HAP-1 (cell line): ENCODE measurements at places on chromosomes 12 and 14.

- no peak for DNase-seq
Observed at GRCh38 chr14:83467811-83468210, 1934.2 kb upstream of the SEL1L start.

DNA sequence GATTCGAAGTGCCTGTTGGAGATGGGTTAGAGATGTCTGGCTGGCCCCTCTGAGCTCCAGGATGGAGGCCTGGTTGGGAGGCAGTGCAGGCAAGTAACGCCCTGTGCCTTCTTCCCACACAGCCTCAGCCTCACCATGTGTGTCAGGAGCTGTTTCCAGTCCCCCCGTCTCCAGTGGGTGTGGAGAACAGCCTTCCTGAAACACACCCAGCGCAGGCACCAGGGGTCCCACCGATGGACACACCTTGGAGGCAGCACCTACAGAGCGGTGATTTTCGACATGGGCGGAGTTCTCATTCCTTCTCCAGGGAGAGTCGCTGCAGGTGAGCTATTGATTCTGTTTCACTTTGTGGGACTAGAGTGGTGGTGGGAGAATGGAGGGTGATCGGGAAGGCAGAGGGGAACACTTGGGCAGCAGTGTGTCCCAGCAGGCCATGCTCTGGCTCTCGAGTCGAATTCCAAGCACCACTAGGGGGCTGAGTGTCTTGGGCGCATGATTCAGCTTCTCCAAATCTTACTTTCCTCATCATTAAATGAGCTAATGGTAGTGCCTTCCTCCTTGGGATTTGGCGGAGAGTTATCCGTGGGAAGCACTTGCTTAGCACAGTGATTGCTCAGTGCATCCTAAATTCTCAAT, 6.8 kb downstream of the ACAD10 start:
- no peak for DNase-seq

- peak; percentile 25 for DNase-seq
Observed at GRCh38 chr14:23365732-23366425, 907 bp upstream of the EFS start.

GRCh38 chr12:93720559-93720958, 43.4 kb downstream of the CRADD start:
- no peak for DNase-seq

- no peak for DNase-seq
Observed at GRCh38 chr14:73797543-73798265, 53.9 kb upstream of the PTGR2 start.

DNA sequence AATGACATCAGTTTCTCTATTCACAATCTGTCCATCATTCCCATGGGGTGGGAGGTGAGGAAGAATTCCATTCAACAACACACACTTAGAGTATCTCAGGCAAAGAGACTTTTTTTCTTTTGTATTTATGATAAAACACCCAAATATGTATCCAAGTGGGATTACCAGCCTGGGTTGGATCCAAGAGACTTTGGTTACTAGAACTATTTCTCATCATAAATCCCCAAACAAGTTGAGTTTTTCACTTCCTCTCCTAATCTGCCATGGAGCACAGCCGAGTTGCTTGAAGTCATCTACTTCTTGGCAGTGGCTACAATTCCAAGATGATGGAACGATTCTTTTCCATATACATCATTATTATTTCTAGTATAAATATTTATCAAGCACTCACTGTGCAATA, 209.2 kb upstream of the HMGA2 start:
- DNase-seq = no peak

DNA sequence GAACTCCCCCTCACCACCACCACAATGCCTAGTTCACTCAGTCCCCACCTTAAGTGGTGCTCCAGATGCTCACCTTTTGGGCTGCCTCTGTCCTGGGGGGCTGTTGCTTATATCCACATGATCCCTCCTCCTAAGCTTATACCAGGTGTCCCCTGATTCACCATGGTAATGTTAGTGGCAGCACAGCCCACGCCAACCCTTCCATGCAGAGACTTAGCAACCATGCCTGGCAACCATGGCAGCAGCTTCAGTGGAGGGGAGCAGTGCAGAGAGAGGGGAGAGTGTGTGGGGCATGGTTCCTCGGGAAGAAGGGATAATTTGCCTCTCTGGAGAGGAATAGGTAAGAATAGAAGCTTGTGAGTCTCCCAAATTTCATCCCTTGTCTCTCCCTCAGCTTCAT, 1.2 kb upstream of the DDN start:
- DNase-seq = no peak

- DNase-seq = no peak
Observed at GRCh38 chr14:48726080-48726642, 860.0 kb downstream of the RPS29 start.

DNA sequence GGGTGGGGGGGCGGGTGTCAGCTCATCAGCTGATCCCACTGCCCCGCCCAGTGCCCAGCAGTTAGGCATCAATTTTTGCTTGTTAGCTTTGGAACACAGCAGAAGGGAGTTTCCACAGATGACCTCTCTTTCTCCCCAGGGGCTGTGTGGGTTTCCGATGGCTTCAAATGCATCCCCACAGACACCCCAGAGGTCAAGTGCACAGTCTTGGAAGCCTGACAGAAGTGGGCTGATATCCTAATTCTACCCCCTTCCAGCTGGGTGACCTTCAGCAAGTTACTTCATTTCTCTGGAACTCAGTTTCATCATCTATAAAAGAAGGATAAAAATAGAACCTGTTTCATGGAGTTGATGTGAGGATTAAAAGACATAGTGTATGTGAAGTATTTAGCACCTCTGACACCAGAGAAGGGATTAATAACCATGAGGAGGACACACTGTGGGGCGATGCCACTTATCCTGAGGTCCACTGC, 22.0 kb downstream of the TTC9 start:
- no peak for DNase-seq

DNA sequence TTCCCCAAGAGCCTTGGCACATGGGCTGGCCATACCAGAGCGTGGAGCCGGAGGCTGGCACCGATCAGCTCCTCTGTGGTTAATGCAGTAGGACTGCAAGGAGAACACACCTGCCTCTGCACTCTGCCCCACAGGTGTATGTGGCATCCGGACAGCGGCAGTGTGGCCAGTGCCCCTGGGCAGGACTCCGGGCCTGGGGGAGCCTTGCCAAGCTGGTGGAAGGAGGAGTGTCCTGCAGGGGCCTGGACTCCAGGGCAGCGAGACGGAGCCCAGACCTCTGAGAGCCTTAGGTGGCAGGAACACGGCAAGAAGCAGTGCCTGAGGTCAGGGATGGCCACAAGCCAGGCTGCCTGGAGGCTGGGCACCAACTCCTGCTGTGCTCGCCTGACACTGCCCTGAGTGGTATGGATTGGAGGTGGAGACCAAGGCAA, 5.3 kb upstream of the BEGAIN start:
- DNase-seq = no peak

DNA sequence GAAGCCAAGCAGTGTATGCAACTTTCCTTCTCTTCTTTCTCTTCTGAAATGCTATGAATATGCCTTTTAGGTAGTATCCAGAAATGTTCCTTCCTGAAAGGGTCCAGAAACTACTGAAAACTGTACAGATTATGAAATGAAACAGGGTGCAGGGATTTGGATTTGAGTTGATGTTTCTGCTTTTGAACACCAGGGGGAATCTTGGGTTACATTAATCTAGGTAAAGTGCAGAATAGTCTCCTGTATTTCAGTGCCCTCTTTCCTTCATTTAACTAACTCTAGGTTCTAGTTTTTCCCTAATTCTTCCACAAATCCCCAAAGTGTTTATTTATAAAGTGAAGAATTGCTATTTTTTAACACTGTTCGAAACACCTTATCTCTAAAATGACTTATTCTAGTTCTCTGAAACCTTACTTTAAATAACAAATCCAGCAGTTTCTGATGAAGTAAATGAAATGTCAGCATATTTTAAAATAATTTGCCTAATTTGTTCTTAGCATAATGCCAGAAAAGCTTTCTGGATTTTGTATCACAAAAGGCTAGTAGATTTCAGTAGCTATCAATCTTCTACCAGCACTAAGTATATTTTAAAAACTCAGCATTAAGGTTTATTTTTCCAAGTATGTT, 111.9 kb downstream of the LRRK2 start:
- DNase-seq = peak; percentile 44

GRCh38 chr14:21414137-21414631, 30.4 kb upstream of the SUPT16H start:
- DNase-seq = no peak
